ENCODE measurements at places on chromosomes 5 and 9.
A peak's percentile ranks its signal among the peaks of the same experiment; 100 is the strongest.

DNA sequence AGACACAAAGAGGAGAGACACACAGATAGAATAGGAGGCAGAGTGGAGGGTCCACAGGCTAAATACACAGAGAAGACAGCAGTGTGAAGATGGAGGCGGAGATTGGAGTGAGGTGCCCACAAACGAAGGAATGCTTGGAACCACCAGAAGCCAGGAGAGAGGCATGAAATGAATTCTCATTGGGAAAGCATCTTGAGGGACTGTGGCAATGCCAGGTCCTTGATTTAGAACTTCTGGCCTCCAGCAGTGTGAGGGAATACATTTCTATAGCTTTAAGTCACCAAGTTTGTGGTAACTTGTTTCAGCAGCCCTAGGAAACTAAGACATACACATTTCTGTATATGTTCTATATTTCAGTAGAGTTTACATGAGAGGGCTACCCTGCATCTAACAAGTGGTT is 396.6 kb upstream of the ZNF608 start:
- DNase-seq: no peak

DNA sequence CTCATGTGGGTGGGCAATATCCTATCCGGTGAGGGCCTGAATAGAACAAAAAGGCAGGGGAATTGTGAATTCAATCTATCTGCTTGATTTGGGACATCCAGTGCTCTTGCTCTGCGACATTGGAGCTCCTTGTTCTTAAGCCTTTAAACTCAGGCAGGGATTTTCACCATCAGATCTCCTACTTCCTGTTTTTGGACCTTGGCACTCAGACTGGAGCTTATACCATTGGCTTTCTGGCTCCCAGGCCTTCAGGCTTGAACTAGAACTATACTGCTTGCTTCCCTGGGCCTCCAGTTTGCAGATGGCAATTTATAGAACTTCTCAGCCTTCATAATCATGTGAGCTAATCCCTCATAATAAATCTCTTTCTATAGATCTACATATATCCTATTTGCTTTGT is 134.3 kb upstream of the CLINT1 start:
- DNase-seq: no peak

- peak; percentile 88 for DNase-seq
Measured at GRCh38 chr9:12776513-12777055, 1.8 kb downstream of the LURAP1L start.

- DNase-seq: no peak
Measured at GRCh38 chr5:66467564-66467963, 128.6 kb upstream of the MAST4 start.

DNA sequence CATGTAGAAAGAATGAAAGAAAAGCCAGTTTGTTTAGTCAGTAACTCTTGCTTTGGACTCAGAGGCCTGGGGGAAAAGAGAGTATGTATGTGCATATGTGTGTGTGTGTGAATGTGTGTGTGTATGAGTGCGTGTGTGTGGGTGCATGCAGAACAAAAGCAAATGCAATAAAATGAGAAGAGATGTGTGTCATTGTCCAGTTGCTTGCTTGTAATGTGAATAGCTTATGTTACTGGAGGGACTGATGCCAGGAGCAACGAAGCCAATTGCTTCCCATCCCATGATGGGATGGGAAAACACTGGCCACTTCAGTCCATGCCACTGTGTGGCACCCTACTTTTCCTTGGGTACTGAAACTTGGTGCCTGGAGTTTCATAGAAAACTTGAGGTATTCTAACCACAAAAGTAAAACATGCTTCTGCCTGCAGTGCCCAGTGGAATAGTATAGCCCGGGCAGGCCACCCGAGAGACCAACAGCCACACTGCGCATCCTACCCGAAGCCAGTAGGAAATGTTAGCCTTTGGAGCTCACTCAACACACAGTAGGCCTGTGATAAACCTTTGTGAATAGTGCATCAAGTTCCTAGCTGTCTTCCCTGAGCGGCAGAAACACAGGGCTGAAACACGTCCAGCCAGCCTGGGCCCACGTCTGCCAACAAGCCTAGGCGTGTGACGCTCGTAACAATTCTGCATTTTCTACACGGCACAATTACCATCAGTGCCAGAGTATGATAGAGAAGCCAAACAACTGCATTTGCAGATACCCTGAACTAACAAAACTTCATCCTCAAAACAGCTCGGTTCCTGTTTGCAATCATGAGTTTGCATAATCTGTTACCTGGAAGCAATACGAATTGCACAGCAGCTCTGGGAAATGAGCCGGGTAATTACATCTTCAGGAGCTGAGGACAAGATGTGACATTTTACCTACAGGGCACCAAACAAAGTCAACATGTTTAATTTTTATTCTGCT is 198.1 kb downstream of the SYK start:
- DNase-seq: no peak

- DNase-seq: no peak
Measured at GRCh38 chr9:123550012-123550411, 194.0 kb downstream of the CRB2 start.

DNA sequence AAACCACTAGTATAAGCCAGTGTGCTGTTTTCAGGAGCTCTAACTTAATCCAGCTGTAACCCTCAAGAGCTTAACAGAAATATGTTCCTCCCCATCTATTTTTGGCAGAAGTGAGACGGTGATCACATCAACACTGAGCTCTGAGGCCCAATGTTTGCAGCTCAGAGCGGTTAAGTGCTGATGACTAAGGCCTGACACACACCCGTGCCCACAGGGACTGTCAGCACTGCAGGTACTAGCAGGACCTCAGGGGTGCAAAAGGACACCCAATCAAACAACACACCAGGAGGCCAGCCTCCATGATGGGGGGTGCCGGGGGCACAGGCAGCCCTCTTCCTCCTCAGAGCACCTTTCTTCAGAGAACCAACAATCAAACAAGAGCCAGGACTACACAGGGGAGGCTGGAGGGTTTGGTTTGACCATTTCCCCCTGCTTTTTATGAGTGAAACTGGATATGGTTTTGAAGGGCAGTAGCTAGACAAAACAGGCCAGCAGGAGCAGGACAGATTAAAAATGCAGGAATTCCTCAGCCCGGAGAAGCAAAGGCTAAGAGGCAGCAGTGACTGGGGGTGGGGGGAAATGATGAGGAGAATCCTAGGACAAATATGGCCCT is 61.3 kb downstream of the RAPGEF1 start:
- no peak for DNase-seq

DNA sequence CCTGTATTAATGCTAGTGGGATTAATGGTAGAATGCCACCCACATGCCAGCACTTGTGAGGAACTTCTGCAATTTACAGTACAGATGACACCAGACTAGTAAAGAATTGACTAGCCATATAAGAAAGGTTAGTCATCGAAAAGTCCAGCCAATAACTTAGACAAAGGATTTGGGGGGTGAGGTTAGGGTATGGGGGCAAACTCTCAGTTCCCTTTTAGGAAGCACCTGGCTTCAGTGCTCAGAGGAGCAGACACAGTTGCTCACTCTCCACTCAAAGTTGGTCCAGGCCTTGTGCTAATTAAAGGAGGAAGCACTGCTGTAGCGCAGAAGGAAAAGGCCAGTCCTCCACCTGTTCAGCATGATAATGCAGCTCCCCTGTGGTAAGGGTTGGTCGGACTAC is 25.2 kb downstream of the TGFBR1 start:
- no peak for DNase-seq

- DNase-seq: no peak
Measured at GRCh38 chr9:126331964-126332748, 5.5 kb downstream of the MVB12B start.

DNA sequence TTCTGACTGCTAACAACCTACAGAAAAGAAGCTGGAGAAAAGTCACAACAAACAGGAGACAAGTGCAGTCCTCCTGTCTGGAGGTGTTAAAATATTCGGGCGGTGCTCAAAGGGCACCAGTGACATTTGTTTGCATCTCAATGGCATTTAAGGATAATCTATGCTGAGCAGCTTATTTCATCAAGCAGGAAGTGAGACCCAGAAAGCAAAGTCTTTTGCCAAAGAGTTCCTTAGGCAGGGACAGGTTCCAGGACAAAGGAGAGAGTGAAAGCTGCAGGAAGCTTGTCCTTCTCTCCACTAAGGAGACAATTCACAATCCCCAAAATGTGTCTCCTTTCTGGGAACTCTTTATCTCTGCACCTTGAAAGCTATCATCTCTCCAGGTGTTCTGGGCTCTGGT is 38.7 kb upstream of the CDK20 start:
- DNase-seq: no peak

GRCh38 chr9:33113799-33114547 is 37.5 kb upstream of the SMU1 start:
- no peak for DNase-seq

- DNase-seq: no peak
Measured at GRCh38 chr5:25358919-25359318, 714.1 kb upstream of the CDH10 start.

- DNase-seq: no peak
Measured at GRCh38 chr9:90024409-90024808, 419.6 kb downstream of the GADD45G start.

- no peak for DNase-seq
Measured at GRCh38 chr5:60356745-60357144, 343.2 kb downstream of the DEPDC1B start.

GRCh38 chr9:134099123-134099761 is 31.4 kb upstream of the BRD3 start:
- DNase-seq: no peak

DNA sequence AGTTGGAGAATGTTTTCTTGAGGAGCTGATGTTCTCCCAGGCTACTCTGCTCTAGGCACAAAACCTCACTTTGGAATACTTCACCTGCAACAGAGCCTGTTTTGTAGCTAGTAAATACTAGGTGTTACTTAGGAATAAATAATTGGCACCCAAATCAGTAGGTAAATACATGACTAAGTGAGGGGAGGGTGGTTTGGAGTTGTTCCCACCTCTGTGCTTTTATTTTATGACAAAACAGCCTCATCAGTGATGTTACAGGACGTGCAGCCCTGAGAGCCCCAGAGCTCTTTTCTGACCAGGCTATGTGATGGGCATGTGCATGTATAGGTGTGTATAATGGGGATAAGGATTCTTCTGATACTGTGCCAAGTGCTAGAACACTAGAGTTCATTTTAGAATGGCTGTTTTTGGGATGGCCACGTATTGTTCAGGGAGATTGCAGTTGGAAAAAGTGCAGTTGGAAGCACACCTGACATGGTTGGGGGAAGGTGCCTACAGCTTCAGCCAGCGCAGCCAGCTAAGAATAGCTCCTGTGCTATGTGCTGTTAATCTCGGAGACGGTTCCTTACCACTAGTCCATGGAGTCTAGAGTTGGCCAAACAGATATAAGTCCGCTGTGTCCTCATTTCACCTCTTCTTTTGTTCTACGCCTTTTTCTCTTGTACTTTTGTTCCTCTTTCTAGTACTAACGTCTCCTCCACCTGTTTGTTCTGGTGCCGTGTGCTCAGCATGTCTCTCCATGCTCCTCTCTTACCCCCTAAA is 284.7 kb downstream of the FANCC start:
- no peak for DNase-seq

DNA sequence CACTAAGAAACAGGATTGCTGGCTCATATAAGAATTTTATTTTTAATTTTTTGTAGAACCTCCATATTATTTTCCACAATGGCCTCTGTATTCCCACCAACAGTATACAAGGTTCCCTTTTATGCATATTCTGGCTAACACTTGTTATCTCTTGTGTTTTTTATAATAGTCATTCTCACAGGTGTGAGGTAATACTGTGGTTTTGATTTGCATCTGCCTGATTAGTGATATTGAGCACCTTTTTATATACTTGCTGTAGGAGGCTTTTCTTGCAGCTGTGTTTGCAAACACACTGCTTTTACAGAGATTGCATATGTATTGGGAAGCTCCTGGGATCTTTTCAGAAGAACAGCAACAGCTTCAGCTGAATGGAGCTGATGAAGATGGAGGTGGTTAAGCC is 164.8 kb downstream of the DEPDC1B start:
- no peak for DNase-seq

DNA sequence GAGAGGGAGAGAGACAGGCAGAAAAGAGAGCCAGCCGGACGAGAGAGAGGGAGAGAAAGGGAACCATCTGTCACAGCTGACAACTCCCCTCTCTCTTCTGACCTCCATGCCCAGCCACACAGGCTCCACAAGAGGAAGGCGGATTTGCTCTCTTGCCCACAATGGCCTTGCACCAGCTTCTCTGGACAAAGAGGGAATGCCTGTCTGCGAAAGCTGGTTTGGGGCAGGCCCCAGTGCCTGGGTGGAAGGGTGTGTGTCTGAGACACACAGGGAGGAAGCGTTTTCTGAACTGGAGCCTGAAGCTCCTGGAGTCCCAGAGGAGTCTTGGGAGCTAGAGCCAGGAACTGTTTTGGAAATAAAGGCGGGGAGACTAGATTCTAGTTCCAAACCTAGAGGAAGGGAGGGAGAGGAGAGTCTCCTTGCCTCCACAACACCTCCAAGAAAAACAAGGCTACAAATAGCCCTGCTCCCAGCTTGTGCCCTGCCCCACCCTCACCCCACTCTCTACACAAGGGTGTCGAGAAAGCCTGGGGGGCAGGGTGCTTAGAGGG is 12.5 kb downstream of the C1QTNF2 start:
- no peak for DNase-seq

DNA sequence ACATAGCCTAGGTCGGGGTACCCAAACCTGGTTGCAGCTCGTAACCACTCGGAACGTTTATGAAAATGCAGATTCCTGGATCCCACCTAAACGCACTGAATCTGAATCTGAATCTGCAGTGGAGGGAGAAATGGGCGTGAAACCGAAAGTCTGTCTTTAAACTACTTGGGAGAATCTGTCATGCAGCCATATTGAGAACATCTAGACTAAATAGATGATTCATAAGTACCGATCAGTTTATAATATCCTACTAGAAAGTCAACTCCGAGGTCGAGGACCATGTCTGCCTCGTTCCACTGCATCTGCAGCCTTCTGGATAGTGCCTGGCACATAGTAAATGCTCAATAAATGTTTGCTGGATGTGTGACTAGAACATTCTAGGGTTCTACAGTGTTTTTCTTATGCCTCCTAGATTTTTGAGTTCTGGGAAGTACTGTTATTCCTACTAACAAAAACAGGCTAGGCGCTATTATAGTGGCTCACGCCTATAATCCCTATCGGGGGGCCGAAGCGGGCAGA is 632 bp downstream of the COQ4 start:
- no peak for DNase-seq

GRCh38 chr5:67494186-67494855 is 297.7 kb upstream of the CD180 start:
- peak; percentile 34 for DNase-seq

- DNase-seq: no peak
Measured at GRCh38 chr5:142506756-142507155, 179.1 kb downstream of the FGF1 start.

DNA sequence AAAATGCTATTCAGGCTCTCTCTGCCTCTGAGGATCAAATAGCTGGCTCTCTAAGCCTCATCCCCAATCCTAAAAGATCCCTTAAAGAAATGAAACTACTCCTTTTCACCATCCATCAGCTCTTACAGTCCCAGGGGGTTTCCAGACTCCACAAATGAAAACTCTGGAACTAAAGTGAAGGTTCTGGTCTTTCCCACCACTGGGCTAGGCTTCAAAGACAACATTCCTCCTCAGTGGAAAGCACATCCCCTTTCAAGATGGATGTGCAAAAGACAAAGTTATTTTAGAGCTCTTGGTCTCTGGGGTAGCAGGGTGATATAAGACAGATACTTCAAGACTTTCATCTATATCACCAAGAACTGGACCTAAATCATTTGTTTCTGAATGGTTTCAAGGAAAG is 106.9 kb downstream of the DCP2 start:
- no peak for DNase-seq

GRCh38 chr9:94801681-94802080 is 75.2 kb downstream of the AOPEP start:
- DNase-seq: no peak
